Urothelium cell line (cell line): ENCODE measurements at places on chromosomes 2 and 18.

- DNase-seq: no peak
Measured at GRCh38 chr2:53787614-53788289, 908 bp downstream of the ERLEC1 start.

- DNase-seq: no peak
Measured at GRCh38 chr2:144753416-144753815, 233.5 kb upstream of the ZEB2 start.

- no peak for DNase-seq
Measured at GRCh38 chr2:201136889-201137321, 20.9 kb downstream of the CFLAR start.

GRCh38 chr2:181626671-181627070 is 30.2 kb downstream of the CERKL start:
- DNase-seq: no peak

DNA sequence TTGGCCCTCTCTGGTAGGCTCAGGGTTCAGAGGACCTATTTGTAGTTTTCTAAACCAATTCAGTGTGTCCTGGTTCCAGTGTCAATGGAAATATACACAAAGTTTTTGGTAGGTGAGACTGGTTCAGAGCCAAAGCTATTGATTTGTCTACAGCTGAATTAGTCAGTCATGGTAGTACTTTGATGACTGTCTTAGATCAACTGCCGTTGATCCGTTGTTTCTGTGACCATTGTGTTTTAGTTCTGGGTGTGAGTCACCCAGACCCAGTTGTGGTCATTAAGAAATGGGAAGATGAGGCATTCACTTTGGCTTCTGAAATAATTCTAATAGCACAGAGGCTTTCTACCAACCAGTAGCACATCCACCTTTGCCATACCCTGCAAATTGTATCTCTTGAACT is 16.0 kb upstream of the RPE start:
- no peak for DNase-seq

DNA sequence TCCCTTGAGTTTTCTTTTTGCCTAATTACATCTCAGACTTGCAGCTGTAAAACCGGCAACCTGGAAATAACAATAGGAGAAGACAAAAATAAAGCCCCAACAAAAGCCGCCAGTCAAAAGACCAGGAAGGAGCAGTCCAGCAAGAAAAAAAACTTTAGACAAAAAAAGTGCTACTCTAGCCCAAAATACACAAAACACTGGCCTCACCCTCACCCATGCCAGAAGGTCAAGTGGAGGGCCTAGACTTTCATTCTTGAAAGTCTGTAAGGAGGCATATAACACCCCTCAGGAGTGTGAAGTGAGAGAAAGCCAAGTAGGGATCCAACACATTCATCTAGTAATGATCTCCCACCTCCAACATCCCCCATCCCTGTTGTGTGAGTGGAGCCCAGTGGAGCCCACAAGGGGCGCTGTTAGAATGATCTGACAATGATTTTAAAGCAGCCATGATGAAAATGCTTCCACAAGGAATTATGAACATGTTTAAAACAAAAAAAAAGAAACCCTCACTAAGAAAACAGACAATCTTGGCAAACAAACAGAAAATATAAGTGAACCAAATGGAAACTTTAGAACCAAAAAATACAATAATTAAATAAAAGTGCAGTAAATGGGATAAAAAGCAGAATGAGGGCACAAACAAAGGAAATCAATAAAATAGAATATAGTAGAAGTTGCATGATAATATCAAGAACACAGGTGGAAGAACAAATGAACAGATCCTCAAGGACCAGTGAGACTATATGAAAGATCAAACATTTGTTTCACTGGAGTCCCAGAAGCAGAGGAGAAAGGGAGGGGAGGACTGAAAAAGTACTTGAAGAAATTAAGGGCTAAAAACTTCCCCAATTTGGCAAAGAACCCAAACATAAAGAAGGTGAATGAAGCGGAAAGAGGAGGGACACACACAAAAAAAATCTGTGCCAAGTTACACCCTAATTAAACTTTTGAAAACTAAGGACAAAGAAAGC is 23.9 kb downstream of the SESTD1 start:
- no peak for DNase-seq

- no peak for DNase-seq
Measured at GRCh38 chr2:202847693-202848524, 23.7 kb downstream of the ICA1L start.

DNA sequence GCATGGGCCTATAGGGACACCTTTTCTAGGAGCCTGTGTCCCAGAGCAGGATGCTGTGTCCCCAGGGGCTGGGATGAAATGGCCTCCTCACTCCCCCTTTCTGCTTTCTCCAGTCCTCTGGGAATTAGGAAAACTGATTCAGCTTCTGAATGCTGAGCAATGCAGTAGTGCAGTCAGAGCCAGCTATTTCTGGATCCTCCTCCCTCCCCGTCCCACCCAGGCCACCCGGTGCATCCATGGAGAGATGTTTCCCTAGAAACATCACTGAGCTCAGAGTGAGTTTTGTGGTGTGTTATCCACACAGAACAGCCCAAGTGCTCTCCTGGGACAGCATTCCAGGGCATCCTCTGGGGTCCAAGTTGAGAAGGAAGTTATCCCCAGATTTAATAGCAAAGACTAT is 125.5 kb downstream of the LOXHD1 start:
- no peak for DNase-seq

DNA sequence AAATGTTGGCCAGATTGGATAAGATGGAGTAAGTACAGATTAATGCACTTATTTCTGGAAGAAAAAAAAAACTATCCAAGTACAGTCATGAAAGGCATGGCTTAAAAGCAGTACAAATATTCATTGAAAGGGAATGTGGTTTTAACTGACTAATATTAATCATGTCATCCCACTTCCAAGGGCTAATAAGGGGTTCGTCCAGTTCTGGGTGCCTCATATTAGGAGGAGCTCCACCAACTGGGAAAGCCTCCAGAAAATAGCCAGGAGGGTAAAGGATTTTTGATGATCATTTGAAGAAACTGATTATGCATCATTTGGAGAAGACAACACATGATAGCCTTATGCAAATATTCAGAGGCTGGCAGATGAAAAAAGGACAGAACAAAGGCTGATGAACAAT is 115.2 kb upstream of the ARL5A start:
- no peak for DNase-seq
